ENCODE measurements at places on chromosomes 13 and 19.

GRCh38 chr13:80341101-80341755 lies at the start of gene SPRY2:
TSS of gene SPRY2 (minus strand) at chr13:80341126. CDS start at chr13:80337705, 3,421 bp downstream.
- DNase-seq = peak; percentile 95

GRCh38 chr19:33343859-33344572 lies 29.5 kb upstream of the CEBPG start:
- DNase-seq = no peak

GRCh38 chr13:111620166-111620565 lies 299.7 kb downstream of the TEX29 start:
- DNase-seq = no peak

DNA sequence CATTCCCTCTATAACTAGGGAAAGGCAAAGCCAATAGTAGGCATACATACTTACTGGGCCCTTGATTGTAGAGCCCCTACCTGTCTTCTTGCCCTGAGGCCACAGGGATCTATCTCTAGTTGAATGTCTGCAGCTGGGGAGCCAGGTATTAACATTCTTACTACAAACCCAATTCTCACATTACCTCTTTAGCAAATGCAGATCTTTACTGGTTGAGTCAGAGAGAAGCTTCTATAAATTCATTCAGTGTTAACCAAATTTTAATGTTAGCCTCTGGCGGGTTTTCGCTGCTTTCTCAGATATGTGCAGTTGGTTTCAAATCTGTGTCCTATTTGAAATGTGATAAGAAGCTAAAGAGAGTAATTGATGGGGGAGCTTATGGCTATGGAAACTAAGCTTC lies 43.2 kb downstream of the SERTM1 start:
- DNase-seq = no peak

GRCh38 chr13:110554946-110555345 lies 6.6 kb downstream of the RAB20 start:
- DNase-seq = no peak

- no peak for DNase-seq
Measured at GRCh38 chr19:632579-633067, 714 bp downstream of the POLRMT start.

DNA sequence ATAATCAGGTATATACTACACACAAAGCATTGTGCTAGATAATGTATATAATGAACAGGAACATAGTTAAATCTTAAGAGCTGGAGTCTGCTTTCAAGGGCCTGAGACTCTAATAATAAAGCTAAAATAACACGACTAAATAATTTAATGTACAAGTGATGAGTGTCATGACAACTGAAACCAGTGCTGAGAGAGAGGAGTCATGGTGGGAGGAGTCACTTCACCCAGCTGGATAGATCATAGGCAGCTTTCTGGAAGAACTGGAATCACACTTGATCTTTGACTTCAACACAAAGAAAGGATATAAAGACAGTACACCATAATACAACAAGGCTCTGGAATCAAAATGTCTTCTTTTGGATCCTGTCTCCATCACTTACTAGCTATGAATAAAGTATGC lies 7.1 kb downstream of the RBM26 start:
- DNase-seq = no peak

- DNase-seq = no peak
Measured at GRCh38 chr13:80486402-80486801, 145.5 kb upstream of the SPRY2 start.

GRCh38 chr13:49407068-49407467 lies 36.8 kb downstream of the CAB39L start:
- no peak for DNase-seq

- no peak for DNase-seq
Measured at GRCh38 chr19:7923295-7924191, 2.4 kb downstream of the CTXN1 start.

DNA sequence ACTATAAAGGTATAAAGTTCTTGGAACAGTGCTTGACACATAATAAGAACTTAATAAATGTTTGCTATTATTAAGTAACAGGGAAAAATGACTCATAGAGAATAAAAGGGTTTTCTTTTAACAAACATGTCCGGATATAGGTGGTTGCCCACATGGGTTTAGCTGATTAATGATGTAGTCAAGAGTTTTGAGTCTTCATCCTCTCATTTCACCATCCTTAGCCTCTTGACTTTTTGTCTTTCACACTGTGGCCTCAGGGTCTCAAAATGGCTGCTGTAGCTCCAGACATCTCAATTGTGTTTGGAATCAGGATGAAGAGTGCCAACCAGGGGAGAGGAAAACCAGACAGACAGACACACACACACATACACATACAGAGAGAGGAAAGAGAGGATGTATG lies 97.9 kb downstream of the HSPH1 start:
- DNase-seq = no peak

- no peak for DNase-seq
Measured at GRCh38 chr13:75533861-75534260, 3.8 kb downstream of the COMMD6 start.

GRCh38 chr13:76799696-76800095 lies 86.5 kb downstream of the KCTD12 start:
- no peak for DNase-seq

GRCh38 chr13:98401934-98402333 lies 175.0 kb downstream of the STK24 start:
- DNase-seq = no peak

DNA sequence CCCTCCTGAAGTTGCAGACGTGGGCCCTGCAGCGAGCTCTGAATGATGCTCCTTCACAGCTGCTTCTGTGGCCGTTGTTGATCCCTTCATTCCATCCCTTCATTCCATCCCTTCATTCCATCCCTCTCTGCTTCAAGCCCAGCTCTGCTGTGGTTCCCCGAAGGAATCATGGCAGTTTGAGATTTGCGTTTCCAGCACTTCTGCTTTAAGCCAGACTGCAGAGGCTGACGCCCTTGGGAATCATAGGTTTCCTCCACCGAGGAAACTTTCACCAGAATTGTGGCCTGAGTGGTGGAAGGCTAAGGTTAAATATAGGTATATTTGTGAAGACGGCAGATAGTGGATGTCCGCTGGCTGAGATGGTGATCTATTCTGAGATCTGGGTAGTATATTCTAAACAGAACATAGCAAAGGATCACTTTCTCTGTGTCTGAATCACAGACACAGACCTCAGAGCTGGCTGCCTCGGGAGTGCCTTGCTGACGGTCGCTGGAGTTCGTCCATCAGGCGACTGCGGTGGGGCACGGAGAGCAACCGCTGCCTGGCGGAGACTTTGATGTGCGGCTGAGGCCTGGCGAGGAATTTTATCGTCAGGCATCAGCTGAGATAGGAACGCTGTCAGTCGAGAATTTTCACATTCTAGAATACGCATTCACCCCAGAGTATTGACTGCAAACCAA lies 42.8 kb upstream of the DCUN1D2 start:
- DNase-seq = peak; percentile 66

DNA sequence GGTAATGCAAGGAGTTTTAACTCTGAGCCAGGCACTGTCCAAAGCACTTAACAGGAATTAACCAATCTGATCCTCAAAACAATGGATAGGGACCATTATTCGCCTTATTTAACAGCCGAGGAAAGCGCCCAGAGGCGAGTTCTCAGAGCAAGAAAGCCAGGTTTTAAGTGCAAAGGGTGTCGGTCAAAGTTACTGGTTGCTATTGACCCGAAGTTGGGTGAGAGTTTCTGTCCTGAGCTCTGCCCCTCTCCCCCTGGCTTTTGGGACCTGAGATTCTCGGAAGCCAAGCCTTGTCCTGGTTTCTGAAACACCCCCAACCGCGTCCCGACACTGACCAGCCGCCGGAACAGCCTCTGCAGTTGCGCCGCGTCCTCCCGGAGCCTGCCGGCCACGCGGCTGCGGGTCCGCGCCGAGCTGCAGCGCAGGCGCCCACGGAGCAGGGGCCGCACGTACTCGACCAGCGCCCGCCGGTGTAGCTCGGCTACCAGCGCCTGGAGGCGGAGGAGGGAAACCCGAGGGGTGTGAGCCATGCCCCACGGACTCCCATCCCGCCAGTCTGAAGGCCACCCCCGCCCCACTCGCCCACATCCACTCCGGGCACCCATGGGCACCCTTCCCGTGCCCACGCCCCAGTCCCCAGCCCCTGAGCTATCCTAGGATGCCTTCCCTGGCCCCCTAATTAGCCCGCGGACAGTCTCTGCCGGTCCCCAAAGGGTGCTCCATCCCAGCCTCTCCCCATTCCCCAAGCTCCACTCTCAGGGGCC lies 27.8 kb downstream of the EXOC3L2 start:
- DNase-seq = no peak

- DNase-seq = no peak
Measured at GRCh38 chr19:39363901-39364457, 21.8 kb downstream of the SAMD4B start.

GRCh38 chr13:50006426-50007135 lies 8.7 kb upstream of the KCNRG start:
- no peak for DNase-seq

DNA sequence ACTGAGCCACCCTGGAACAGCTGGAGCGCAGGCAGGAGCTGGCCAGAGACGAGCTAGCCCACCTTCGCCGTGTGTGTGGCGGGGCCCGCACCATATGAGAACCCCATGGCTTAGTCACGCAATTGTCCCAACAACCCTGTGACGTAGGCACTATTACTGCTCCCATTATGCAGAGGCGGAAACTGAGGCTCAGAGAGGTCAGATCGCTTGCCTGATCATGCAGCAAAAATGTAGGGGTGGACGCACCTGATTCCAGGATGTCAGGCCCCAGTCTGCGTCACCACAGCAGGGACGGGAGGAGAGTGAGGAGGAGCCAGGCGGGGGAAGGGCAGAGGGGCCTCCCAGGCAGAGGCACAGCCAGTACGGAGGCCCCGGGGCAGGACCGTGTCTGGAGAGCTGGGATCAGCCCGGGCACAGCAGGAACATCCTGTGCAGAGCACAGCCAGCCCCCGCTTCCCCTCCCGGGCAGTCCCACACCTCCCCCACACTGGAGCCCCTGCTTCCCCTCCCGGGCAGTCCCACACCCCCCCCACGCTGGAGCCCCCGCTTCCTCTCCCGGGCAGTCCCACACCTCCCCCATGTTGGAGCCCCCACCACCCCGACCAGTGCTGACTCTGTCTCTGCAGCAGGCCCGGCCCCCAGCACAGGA lies 16.7 kb downstream of the PIP5K1C start:
- DNase-seq = no peak

- DNase-seq = no peak
Measured at GRCh38 chr19:5890099-5890498, 13.5 kb downstream of the NDUFA11 start.

DNA sequence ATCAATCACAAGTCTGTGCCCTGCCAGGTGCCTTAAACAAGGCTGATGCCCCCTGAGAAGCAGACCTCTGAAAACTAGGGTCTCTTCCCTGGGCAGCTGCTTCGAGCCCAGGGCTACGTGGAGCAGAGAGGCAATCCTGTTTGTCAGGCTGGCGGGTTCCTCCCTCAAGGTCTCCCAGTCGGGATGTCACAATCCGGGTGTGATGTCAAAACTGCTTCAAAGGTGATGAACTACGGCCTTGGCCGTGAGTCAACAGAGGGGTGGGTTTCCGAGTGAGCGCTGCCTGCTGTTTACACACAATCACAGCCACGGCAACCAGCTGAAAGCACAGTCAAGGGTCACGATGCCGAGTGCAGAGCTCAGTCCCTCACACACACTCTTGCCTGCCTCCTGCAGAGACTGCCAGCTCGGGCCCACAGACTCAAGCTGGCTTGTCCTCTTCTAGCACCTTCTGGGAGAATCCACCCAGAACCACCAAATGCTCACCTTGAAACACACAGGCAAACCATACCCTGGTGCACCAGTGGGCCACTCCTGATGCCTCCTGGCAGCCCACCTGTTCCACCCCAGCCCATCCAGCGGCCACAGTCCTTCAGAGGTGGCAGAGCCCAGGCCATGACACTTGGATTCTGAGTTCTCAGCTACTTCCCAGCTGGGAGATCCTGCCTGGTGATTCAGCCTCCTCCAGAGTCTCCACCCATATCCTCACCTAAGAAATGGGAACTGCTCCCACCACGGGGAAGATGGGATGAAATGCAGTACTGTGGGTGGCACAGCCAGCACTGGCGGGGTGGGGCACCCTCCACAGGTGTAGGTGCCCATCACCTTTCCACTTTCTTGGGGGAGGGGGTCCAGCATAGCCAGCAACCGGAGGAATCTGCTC lies 6.8 kb downstream of the ELL start:
- peak; percentile 86 for DNase-seq

DNA sequence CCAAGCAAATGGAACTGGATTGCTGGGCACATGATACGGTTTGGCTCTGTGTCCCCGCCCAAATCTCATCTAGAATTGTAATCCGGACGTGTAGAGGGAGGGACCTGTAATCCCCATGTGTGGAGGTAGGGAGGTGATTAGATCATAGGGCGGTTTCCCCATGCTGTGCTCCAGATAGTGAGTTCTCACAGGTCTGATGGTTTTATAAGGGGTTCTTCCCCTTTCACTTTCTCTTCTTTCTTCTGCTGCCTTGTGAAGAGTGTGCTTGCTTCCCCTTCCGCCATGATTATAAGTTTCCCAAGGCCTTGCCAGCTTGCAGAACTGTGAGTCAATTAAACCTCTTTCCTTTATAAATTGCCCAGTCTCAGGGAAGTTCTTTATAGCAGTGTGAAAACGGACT lies 32.6 kb upstream of the MTIF3 start:
- DNase-seq = no peak

Measured in aorta (tissue), 5 donors.